Lung microvascular endothelial cell (primary cell): ENCODE measurements at places on chromosomes 12 and 14.

- DNase-seq: no peak
Observed at GRCh38 chr12:77388445-77389265, 323.3 kb upstream of the E2F7 start.

DNA sequence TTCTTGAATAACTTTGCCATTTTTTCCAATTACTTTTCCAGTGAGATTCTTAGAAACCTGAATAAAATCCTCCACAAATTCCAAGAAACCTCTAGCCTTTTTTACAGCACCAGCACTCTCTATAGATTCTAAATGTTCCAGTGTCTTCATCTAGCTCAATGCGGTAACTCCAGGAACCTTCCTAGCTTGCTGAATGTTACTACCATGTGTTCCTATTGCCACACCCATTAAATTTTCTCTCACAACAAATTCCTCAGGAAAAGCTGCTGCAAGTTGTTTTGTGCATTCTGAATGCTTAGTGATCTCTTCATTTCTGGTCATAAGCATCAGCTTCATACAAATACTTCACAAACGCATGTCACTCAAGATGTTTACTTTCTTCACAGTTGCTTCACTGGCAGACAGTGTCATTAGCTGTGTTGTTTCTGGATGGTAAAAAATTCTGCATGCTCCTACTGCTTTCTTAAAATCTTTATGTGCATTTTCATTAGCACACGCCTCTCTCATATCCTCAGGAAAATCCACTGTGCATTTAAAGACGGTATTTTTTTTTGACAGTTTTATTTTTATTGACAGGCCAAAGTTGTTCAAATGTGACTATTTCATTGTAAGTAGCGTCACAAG, 106.7 kb downstream of the PPHLN1 start:
- no peak for DNase-seq

- no peak for DNase-seq
Observed at GRCh38 chr12:27627123-27627852, 69.0 kb upstream of the REP15 start.

- no peak for DNase-seq
Observed at GRCh38 chr12:52336641-52337040, 15.4 kb upstream of the KRT83 start.

GRCh38 chr14:79602045-79602444, 609.3 kb downstream of the DIO2 start:
- DNase-seq: no peak

DNA sequence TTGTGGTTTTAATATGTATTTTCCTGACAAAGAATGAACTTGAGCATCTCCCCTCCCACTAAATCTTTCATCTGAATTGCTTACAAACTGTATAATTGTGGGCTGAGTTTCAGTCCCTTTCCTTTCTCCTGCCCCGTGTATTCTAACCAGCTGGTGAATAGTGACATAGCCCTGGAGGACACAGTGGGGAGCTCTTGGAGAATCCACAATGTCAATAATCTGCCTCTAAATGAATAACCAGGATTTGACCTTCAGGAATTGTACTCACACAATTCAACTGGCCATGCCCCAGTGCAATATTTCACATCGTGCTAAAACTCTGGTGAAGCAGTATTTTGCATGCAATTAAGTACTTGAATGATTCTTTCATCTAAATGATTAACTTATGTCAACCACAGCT, 177.2 kb downstream of the C12orf42 start:
- DNase-seq: no peak

DNA sequence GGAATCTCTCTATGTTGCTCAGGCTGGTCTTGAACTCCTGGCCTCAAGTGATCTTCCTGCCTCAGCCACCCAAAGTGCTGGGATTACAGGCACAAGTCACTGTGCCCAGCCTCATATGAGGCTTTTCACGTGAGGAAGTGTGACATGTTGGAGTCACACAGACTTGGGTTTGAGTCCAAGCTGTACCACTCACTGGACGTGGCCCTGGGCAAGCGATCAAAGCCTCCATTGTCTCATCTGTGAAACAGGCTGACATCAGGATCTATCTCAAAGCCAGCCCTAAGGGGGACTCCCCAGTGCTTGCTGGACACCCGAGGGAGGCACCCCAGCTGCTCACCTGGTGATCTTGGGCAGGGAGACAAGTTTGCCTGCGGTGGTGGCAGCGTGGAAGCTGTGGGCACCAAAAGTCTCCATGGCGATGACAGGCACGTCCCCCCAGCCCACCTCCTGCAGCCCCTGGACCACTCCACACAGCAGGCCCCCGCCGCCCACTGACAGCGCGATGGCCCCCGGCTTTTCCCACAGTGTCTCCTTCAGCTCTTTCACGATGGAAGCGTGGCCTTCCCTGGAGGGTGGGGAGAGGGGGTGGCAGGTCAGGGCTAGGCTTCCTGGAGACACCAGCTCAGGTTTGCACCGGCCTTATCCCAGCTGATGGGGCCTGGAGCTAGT, 6.7 kb downstream of the SDS start:
- DNase-seq: no peak

GRCh38 chr12:97984974-97985580, 522.5 kb downstream of the RMST start:
- DNase-seq: peak; percentile 3

- peak; percentile 28 for DNase-seq
Observed at GRCh38 chr14:61562321-61563161, 132.8 kb upstream of the HIF1A start.

- no peak for DNase-seq
Observed at GRCh38 chr12:53222170-53222721, 9.8 kb downstream of the RARG start.

GRCh38 chr14:99717682-99718013, 33.5 kb downstream of the CYP46A1 start:
- DNase-seq: no peak

DNA sequence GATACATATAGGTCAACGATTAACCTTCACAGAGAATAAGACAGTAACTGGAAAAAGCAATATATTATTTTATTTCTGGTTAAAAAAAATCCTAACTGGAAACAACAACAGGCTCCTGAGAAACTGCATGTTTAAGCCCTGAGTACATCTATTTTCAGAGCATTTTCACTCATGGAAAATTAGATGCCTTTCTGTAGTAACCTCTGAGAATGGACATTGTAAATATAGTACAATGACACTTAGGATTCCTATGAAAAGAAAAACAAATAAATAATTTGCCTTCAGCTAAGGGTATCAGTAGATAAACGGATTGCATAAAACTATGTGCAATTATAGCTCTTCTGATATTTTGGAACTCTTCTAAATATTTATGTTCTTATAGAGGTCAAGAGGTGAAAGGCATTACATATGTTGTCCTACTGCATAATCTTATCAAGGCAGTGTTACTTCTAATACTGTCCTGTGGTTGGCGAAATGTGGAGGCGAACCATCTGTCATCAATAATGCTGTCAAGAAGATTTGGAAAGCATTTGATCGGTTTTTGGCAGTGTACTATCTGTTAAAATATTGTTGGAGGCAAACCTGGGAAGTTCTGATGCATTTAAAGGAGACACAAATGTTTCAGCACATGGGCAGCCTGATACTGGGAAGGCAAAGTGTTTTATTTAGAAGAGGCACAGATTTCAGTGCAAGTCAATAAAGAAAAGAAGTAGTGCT, 381.8 kb downstream of the BTG1 start:
- DNase-seq: no peak

- no peak for DNase-seq
Observed at GRCh38 chr12:90679674-90680073, 275.3 kb downstream of the CCER1 start.

DNA sequence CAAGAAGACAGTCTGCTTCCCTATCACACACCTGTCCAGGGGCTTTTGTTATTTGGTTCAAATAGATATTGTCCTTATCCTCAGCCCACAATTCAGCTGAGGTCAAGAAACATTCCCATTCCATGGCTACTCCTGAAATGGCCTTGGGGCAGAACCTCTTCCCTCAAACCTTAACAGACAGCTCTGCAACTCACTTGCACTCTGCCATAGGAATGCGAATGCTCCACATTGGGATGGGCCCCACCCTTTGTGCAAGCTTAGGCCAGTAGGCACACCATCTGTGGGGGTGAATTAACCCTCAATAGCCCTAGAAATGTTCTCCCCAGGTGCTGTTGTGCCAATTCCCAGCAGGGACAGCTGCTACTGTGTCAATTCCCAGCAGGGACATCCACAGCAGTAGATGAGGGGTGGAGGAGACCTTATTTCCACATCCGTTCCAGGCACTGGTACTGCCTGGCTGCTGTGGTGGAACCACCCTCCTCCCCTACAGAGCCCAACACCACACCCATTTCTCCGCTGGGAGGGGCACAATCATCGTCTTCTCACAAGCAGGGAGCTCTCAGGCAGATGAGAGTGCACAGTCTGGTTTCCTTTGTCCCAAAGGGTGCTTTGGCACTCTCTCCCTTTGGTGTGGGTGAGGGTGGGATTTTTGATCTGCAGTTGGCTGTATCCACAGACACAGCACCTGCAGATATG, 42.3 kb upstream of the GLIPR1 start:
- no peak for DNase-seq

DNA sequence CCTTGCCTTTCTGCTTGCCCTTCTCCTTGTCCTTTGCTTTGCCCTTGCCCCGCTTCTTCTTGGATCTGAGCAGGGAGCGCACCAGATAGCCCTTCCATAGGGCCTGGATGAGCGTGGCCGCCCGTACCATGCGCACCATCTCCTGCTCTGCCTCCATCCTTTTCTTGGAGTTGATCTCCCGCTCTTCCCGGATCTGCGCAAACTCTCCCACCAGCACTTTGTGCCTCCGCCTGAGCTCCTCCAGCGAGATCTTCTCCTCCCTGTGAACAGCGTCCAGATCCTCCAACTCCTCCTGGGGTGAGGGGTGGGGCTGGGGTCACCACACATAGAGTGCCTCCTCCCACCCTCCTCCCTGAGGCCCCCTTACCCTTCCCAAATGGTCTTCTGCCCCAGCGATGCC, 10.1 kb downstream of the RITA1 start:
- DNase-seq: no peak

DNA sequence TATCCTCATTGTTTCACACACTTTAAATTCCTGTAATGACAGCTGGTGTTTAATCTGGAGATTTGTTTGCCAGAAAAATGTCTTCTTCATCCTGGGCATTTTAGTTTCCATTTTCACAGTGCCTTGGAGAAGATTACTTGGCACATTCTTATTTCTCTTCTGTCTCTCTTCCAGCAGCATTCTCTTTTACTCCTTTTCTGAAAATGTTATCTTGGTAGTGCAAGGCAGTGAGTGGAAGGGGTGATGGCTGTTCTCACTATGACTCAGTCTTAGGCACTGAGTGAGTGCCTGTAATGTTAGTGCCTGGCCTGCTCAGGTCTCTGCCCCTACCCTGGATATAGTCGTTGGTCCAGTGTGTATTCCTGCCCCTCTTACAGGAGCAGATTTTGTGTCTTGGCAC, 13.1 kb downstream of the CLECL1 start:
- no peak for DNase-seq

DNA sequence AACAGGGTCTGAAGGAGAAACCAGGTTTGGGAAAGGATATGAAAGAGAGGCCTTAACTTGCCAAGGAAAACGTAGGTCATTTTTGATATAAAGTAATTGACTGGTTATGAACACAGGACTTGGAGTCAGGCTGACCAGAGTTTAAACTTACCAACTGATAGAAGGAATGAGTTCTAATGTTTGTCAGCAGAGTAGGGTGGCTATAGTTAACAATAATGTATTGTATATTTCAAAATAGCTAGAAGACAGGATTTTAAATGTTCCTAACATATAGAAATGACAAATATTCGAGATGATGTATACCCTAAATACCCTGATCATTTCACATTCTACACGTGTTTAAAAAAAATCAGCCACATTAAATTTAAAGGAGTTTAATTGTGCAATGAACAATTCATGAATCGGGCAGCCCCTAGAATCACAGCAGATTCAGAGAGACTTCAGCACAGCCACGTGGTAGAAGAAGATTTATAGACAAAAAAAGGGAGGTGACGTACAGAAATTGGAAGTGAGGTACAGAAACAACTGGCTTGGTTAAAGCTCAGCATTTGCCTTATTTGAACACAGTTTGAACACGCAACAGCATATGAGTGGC, 52.5 kb upstream of the PLEKHG7 start:
- no peak for DNase-seq

GRCh38 chr14:101843665-101844064, 82.2 kb downstream of the PPP2R5C start:
- DNase-seq: no peak

DNA sequence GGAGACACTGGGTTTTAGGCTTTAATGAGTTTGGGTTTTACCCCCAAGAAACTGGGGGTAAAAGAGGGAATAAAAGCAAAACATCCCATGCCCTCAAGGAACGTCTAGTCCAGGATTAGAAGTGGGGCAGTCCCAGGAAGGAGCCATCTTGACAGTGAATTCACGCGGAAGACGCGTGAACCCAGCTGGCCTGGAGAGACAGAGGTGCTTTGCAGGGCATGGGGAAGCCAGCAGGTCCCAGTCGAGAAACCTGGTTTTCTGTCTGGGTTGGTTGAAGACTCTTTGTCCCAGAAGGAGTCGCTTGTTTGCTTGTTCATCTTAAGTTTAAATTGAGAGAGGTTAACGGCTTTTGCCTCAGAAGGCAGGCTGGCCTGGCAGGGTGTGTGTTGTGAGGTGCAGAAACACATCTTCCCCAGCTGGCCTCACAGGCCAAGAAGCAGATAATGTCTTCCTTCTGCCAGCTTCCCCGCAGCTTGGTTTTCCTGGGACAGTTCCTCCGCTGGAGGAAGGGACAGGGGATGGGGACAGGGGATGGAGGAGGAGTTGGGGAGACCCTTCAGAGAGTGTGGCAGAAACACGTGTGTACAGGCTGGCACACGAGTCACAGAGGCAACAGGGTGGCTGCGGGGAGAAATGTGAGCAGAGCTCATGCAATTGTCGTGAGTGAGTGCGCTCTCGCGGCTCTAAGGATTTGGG, 18.5 kb upstream of the CD9 start:
- DNase-seq: no peak

DNA sequence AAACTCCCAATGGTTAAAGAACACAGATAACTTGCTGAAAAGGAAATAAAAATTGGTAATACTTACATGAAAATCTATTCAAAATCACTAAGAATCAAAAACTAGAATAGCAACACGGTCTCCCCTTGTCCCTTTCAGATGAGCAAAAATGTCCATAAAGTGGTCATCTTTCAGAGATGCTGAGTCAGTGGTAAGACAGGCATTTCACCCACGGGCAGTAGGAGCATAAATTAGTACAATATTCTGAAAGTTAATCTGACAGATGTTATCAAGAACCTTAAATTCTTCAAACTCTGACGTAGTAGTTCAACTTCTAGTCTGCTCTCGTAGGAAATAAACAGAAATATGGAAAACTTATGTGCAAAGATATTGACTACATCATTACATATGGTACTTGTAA, 33.1 kb upstream of the GNPNAT1 start:
- no peak for DNase-seq
